ENCODE measurements at places on chromosomes 6 and 20.

DNA sequence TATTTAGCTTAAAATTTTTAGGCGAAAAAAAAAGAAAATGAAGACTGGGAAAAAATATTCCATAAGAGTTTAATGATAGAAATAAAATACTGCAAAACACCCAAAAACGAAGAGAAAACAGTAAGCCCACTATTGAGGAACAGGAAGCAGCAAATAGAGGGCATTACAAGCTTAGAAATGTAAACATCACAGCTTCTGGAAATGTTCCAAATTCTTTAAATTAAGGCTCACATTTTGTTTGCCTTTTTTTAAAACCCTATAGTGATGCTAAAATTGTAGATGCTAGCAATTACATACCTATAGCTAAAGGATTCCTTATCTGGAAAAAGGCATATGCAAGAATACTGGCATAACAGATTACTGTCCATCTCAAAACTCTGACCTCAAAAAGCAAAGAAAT lies 248.6 kb downstream of the KHDRBS2 start:
- DNase-seq = no peak

GRCh38 chr20:19122395-19122794 lies 90.0 kb upstream of the SLC24A3 start:
- DNase-seq = no peak

GRCh38 chr20:8399947-8400346 lies 267.9 kb downstream of the PLCB1 start:
- DNase-seq = no peak

GRCh38 chr20:34622821-34623451 lies 54.0 kb downstream of the PIGU start:
- no peak for DNase-seq

GRCh38 chr6:28161410-28162079 lies 19.9 kb downstream of the ZKSCAN8 start:
- peak; percentile 26 for DNase-seq

DNA sequence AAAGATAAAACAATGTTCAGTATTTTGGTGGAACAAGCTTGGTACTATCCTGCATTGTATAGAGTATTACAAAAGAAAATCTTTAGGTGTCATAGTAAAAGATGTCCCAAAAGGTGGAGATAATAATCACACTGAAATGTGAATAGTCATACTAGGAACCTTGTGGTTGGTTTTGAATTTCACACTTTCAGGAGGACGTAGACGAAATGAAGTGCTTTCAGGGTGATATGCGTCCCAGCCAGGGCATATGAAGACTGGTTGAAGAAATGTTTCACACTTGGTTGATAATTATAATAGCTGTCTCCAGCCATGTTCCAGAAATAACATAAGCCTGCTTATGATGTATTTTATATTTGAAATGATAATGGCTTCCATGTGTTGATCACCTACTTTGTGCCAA lies 60.4 kb downstream of the SCAND1 start:
- DNase-seq = no peak

- no peak for DNase-seq
Measured at GRCh38 chr6:20610636-20611370, 76.5 kb downstream of the CDKAL1 start.

- DNase-seq = no peak
Measured at GRCh38 chr20:63633732-63634131, 6.8 kb upstream of the GMEB2 start.

- no peak for DNase-seq
Measured at GRCh38 chr20:32159766-32160221, 47.7 kb downstream of the PLAGL2 start.

- DNase-seq = no peak
Measured at GRCh38 chr6:139687055-139687454, 312.6 kb upstream of the CITED2 start.

- DNase-seq = no peak
Measured at GRCh38 chr6:54710456-54710855, 136.1 kb upstream of the FAM83B start.

DNA sequence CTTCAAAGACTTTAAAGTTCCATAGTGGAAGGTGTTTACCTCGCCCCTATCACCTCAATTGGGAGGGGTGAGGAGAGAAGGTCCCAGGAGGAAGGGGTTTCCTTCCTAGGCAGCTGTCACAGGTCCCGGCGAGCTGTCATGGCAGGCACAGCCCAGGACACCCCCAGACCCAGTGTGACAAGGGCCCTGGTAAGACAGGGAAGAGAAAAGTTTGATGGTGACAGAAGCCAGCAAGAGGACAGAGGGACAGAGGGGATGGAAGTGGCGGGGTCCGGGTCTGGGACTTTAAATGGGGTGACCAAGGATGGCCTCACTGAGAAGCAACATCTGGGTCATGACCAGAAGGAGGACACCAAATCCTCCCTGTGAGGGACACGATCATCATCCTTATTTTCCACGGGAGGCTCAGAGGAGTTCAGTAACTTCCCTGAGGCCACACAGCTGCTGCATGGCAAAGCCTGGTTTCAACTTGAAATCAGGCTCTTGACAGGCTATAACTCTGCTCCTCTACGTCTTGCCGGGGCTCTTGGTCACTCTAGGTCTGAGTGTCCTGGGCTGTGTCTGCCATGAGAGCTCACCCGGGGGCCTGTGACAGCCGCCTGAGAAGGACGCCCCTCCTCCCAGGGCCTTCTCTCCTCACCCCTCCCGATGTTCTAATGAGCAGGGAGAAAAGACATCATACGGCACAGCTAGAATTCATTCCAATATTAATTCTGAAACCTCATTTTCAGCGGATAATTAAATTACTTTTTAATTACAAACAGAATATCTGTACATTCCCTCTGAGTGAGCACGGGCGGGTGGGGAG lies 222.2 kb downstream of the PREX1 start:
- no peak for DNase-seq

GRCh38 chr6:137873273-137873762 lies 6.3 kb downstream of the TNFAIP3 start:
- DNase-seq = no peak

GRCh38 chr20:33490934-33491656 lies 1.2 kb downstream of the CBFA2T2 start:
- no peak for DNase-seq

- no peak for DNase-seq
Measured at GRCh38 chr6:147099974-147100373, 104.2 kb upstream of the STXBP5 start.

GRCh38 chr6:141252828-141253608 lies 879.7 kb upstream of the GJE1 start:
- no peak for DNase-seq

GRCh38 chr6:87959083-87959482 lies 88.6 kb upstream of the SPACA1 start:
- no peak for DNase-seq

- DNase-seq = no peak
Measured at GRCh38 chr6:106974999-106975737, 639 bp upstream of the CD24 start.

GRCh38 chr6:106281661-106282060 lies 43.9 kb downstream of the ATG5 start:
- DNase-seq = no peak

DNA sequence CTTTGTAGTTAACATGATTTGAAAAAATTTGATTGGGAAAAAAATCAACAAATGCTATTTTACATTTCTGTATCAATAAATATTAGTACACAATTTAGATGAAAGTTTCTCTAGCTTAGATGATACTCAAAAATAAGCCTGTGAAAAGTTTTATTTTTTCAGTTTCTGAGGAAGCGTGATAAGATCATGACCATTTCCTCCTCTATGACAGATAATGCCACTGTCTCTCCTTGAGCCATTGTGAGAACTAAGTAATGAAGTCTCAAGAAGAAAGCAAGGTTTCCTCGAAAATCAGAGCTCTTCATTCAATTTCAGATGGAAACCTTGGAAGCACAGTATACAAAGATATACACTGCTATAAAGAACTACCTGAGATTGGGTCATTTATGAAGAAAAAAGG lies 395.0 kb downstream of the HDGFL1 start:
- DNase-seq = no peak

- peak; percentile 65 for DNase-seq
Measured at GRCh38 chr6:21596949-21597682, 3.6 kb downstream of the SOX4 start.

Measured in kidney capillary endothelial cell (primary cell).